Activated naive CD8-positive, alpha-beta T cell treated with anti-CD3 and anti-CD28 coated beads, Interleukin-2, amount 50 U/mL, for 16 hours (primary cell): ENCODE measurements at places on chromosomes 1 and 21.

GRCh38 chr1:47686731-47687630 is 249.1 kb downstream of the FOXD2 start:
- DNase-seq, result no peak

- no peak for DNase-seq
Observed at GRCh38 chr1:96346719-96347118, 374.9 kb upstream of the PTBP2 start.

- no peak for DNase-seq
Observed at GRCh38 chr1:184513421-184513820, 126.6 kb downstream of the C1orf21 start.

DNA sequence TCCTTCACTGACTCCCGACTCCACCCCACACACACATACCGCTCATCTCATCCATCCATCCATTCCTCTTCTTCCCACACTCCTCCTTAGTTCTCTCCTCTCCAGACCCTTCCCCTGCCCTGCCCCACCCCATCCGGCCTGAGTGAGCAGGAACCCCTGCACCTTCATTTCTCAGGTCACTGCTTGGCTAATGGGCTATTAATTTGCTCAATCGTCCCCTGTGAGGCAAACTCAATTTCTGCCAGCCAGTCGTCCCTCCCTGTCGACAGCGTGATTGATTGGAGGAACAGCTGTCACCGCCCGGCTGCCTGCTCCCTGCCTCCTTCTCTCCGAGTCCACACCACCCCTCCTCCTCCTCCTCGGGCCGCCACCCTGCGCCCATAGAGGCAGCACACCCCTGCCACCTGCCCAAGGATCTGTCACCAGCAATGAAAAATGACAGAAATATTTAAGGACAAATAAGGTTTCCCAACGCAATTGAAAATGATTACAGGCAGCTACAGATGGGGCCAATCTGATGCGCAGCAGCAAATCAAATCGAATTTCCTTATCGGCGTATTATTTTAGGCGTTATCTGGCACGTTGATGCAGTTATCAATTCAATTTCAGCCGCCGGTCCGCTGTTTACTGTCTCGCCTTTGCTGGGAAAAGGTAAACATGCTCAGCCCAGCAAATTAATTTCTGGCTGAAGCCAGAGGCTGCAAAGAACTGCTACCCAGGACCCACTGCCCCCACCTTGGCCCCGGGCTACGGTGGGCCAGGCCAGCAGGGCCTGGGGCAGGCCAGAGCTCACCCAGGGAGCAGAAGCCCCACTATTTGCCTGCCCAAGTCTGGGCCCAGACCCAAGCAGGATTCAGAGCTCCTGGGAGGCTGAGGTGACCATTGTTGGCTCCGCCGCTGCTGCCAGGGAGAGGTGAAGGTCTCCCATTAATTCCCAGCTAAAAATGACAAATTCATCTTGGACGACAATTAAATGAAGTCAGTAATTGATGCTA is 71.3 kb downstream of the TMEM53 start:
- DNase-seq, result no peak

DNA sequence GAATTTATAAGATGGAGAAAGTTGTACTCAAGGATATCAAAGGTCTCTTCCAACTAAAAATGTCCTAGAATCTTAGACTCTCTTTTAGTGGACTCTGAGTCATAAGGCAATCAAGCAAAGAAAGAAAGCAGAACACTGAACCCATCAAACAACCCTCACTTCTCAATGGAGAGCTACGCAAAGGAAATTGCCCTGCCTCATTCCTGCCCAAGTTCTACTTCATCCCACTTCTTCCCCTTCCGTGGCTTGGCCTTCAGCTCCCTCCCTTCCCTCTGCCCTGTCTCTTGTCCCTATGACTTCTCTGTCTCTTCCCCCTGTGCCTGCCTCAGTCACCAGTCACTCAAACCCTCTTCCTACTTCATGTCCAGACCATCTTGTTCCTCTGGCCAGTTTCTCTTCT is 58.5 kb downstream of the RIMS3 start:
- DNase-seq, result no peak

DNA sequence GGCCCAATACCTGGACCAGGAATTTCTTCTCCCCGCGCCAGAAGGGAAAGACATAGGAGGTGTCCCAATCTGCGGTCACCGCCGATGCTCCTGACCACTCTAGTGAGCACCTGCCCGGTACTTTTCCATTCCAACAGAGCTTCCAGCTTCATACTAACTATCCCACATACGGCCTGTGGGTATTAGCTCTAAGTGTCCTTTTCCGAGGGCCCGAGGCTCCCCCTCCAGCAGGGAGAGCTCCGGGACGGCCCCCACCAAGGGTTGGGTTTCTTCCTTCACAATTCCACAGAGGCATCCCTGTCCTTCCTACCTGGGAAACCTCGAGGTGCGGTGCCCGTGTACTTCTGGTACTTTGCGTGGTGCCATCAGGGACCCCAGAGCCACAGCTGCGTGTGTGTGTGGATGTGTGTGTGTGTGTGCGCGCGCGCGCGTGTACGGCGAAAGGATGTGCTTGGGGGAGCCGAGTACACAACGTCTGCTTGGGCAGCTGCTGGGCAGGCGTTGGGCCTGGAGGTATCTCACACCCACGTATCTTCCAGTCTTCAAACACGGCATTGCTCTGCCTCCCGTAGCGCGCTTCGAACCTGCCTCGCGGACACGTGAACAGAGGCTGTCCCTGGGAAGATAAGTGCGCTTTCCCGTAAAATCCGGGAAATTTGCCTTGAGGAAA is 2.4 kb upstream of the SIM2 start:
- DNase-seq, result no peak

DNA sequence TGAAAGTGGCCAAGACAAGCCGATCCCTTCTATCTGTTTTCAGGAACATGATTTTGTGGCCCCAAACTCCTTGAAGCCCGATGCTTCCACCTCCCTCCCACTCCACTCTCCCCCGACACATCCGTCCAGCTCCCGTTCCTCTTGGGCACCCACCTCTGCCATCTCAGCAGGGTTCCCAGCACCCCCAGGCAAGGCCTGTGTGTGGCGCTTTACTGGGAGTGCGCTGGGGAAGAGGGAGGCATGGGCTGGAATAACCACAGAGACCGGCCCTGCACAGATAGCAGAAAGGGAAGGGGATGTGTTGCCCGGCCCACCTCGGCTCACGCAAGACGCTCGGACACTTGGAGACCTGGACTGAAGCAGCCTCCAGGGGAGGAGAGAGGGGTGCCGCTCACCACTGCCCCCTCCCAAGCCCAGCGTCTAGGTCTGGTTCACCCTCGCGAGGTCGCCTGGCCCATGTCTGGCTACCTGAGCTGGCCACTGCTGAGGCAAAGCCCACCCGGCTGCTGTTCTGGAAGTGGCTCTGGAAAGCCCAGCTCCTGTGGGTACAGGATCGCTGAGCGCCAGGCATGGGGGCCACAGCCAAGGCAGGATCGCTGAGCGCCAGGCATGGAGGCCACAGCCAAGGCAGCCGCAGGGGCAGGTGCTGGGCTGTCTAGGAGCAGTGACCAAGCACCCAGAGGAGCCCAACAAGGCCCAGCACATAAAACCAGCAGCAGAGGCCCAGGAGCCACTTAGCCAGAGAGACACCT is 23.8 kb upstream of the COL18A1 start:
- DNase-seq, result no peak

DNA sequence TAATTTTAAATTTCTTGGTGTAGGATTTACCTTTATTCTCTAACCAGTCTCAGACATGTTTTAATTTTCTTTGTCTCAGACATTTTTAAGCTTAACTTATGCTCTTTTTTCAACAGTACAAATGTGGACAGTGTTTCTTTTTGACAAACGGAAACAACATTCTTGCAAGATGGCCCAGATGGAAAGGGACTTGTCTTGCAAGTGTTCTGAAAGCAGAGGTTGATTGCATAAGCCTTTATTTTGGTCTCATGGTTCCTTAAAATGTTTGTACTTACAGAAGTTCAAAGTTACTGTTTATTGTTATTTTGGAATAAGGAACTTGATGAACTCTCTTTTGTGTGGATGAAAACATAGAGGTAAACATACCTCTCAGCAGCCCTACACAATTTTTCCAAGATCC is 22.9 kb downstream of the SMAP2 start:
- DNase-seq, result no peak

- DNase-seq, result no peak
Observed at GRCh38 chr1:163401211-163401610, 79.5 kb downstream of the NUF2 start.

- no peak for DNase-seq
Observed at GRCh38 chr1:21494196-21494595, 15.0 kb upstream of the ALPL start.

- no peak for DNase-seq
Observed at GRCh38 chr1:12477936-12478611, 139.9 kb downstream of the DHRS3 start.

GRCh38 chr1:17198476-17199258 is 6.3 kb upstream of the PADI1 start:
- DNase-seq, result no peak

GRCh38 chr1:174812656-174813055 is 187.1 kb upstream of the CACYBP start:
- no peak for DNase-seq

DNA sequence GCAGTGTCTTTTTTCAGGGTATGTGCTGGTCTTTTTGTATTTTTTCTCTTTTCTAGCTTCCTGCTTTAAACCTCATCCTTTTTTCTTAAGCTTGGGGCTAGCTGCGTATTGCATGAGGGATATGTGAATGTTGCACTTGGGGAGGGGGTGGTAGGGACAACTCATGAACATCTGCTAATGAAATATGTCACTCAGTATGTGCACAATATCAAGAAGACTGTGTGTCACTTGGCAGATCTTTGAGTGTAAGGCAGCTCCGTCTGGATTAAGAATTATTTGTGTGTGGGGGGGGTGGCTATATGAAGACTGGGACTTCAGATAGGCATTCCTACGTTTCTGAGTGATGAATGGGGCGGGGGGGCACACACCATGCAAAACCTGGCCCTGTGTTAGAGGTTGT is 170.4 kb upstream of the CACNA1E start:
- DNase-seq, result no peak

- DNase-seq, result no peak
Observed at GRCh38 chr1:54463259-54464030, 57.3 kb upstream of the SSBP3 start.

DNA sequence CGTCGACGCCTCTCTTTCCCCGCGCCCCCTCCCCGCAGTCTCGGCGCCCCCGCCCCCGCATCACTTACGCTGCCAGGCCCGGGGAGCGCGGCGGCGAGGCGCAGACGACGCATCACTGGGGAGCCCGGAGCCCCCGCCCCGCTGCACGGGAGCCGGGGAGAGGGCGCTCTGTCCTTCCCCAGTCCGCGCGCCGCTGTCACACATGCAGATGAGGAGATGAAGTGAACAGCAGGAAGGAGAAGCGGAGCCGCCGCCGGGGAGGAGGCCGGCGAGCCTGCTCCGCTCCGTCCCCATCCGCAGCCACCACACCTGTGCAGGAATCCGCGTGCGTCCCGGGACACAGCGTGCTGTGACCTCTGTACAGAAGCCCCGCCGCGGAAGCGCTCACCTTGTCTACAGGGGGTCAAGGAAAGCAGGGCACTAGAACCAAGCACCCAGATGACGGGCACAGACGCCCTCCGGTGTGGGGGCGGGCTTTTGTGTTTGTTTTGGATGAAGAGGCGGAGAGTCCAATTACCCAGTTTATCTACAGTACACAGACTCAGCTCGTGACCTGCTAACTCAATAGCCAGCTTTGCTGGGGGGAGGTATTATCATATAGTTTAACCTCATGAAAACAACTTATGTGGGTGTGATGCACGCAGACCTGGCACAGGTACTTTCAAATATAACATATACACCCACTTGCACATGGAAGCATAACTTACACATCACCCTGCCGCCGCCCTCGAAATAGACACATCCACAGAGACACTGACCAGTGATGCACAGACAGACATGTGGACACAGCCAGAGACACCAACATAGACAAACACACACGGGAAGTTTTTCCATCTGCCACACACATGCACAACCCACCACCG is 12.4 kb downstream of the KLHDC8A start:
- no peak for DNase-seq

DNA sequence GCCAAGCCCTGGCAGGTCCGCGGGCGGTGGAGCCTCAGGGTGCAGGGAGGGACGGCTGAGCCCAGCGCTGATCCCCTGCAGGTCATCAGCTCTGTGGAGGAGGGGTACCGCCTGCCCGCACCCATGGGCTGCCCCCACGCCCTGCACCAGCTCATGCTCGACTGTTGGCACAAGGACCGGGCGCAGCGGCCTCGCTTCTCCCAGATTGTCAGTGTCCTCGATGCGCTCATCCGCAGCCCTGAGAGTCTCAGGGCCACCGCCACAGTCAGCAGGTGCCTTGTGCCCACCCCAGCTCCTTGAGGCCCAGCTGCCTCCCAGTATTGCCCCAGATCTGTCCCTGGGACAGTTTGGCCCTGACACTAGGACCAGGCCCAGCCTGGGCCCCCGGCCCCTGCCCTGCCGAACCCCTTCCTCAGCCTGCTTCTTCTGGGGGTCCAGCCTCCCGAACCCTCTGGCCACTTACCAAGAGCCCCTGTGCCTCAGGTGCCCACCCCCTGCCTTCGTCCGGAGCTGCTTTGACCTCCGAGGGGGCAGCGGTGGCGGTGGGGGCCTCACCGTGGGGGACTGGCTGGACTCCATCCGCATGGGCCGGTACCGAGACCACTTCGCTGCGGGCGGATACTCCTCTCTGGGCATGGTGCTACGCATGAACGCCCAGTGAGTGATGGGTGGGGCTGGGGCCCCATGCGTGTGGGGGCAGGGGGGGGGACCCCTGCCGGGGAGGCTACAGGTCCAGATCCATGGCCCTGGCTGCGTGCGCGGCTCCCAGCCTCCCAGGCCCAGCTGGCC is 35.4 kb upstream of the C1QA start:
- no peak for DNase-seq

DNA sequence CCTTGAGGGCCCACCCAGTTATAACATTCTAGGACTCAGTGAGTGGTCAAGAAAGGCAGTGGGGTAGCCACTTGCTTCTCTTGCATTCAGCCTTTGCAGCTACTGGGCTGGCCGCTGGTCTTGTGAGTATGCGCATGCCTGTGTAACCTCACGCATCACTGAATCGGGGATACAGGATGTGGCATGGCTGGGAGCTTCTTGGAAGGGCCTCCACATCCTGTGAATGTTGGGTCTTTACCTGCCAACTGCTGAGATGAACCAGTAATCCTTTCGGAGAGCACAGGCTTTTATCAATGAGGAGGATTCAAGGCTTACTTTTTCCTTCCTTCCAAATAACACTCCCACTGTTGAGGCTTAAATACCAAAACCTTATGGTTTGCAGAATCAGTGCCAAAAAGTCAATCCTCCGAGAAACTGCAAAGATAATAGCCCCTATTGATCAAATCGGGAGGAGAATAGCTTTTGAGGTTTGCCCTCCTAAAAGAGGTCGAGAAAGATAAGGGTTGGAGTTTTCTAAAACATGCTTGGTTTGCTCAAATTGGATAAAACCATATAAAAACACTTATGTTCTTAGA is 198.9 kb upstream of the UBE2U start:
- DNase-seq, result no peak

GRCh38 chr1:225318706-225319575 is 108.9 kb downstream of the LBR start:
- no peak for DNase-seq

- no peak for DNase-seq
Observed at GRCh38 chr1:228378090-228378872, 28.4 kb downstream of the TRIM11 start.
